MM.1S (cell line): ENCODE measurements at places on chromosomes 5 and 9.

DNA sequence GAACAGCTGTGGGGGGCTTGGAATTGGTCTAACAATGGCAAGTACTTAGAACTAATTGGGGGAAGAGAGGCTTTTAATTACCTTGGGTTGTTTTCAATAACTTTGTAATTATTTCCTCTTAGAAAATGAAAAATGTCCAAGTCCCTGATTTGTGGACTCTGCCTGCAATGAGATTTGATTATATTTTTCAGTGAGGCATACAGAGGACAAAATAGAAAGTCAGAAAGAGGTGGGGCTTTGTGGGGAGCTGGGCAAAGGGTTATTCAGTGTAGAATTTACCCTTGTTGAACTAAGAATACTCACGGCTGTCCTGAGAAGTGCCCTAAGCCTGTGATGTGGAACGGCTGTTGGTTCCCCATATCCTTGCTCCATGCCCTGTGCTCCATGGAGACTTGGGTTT is 153.0 kb downstream of the ICE1 start:
- no peak for DNase-seq

GRCh38 chr5:149418910-149419531 is 39.9 kb upstream of the IL17B start:
- DNase-seq = no peak

GRCh38 chr5:31196309-31196708 is 2.8 kb downstream of the CDH6 start:
- DNase-seq = no peak

GRCh38 chr5:148850836-148851235 is 24.4 kb downstream of the ADRB2 start:
- DNase-seq = no peak

DNA sequence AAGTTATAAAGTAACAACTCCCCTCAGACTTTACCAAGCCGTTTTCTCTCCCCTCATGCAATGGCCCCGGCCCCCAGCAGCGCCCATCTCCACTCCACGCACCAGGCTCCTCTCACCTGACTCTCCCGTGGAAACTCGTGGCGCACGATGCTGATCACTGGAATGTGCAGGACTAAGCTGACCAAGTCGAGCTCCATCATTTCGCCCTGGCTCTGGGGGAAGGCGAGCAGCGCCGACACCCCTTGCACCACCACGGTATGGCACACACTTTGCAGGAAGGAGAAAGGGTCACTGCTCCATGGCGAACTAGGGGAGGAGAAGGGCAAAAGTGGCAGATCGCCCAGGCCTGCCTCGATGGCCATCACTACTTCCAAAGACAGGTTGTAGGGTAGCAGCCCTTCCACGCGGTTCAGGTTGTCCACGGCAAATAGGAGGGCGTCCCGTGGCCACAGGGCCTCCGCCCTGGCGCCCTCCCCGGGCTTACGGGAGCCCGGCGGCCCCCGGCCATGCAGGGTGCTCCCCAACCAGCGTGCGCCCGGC is 1.2 kb downstream of the GRIN3A start:
- DNase-seq = no peak
